ENCODE measurements at places on chromosomes 16 and 17.

DNA sequence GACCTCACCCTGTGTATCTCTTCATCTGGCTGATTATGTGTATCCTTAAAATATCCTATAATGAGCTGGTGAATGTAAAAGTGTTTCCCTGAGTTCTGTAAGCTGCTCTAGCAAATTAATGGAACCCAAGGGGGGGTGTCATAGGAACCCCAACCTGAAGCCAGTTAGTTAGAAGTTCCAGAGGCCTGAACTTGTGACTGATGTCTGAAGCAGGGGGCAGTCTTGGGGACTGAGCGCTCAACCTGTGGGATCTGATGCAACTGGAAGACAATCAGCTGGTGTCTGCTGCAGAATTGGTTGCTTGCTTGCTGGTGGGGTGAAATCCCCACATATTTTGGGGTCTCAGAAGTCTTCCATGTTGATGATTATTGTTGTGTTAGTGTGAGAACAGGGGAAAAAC, 75.7 kb upstream of the NKD1 start:
- no peak for DNase-seq

DNA sequence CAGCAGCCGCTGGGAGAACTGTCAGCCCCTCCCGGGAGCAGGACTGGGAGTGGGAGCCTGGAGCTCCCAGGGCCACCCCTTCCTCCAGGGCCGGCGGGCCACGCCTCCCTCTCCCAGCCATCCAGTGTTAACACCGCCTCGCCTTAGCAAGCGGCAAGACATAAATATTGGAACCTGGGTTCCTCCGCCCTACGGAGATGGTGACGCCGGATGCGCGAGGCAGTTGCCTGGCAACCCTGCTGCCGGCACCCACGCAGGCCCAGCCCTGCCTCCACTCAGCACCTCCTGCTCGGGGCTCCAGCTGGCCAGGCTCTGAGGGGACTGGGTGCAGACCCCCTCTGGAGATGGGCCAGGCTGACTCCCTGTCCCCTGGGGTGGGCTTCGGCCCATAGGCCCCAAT, 27.4 kb upstream of the CACNA1H start:
- no peak for DNase-seq

- no peak for DNase-seq
These were observed 238.0 kb upstream of the TBX2 start for GRCh38 chr17:61161615-61162134.

DNA sequence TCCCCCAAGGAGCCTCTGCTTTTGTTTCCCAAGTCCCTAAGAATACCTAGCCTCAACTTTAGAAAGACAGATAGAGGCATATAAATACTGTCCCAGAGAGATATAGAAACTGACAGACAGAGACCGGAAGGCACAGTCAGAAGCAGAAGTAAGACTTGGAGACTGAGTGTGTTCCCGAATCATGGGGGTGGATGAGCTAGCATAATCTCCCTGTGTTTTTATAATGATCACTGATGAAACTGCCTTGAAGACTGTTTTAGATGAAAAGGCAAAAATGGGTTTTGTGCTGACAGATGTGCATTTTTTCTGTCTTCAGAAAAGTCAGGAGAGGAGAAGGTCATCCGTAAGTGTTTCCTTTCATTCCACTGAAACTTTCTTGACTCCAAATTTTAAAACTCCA, 8.3 kb upstream of the PSMD3 start:
- no peak for DNase-seq

GRCh38 chr16:1674751-1675664, 3.1 kb upstream of the JPT2 start:
- no peak for DNase-seq

GRCh38 chr16:56212144-56212543, 20.9 kb downstream of the GNAO1 start:
- DNase-seq: no peak

- DNase-seq: no peak
These were observed 833.2 kb upstream of the RBFOX1 start for GRCh38 chr16:6499413-6499812.

DNA sequence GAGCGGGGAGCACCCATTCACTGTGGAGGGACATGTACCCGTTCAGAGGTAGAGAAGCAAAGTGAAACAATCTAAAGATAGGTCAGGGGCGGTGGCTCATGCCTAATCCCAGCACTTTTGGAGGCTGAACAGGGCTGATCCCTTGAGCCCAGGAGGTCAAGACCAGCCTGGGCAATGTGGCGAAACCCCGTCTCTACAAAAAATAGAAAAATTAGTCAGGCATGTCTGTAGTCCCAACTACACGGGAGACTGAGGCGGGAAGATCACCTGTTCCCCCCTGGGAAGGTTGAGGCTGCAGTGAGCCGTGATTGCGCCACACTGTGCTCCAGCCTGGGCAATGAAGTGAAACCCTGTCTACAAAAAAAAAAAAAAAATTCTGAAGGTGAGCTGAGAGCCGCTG, 21.7 kb downstream of the MYL4 start:
- no peak for DNase-seq

DNA sequence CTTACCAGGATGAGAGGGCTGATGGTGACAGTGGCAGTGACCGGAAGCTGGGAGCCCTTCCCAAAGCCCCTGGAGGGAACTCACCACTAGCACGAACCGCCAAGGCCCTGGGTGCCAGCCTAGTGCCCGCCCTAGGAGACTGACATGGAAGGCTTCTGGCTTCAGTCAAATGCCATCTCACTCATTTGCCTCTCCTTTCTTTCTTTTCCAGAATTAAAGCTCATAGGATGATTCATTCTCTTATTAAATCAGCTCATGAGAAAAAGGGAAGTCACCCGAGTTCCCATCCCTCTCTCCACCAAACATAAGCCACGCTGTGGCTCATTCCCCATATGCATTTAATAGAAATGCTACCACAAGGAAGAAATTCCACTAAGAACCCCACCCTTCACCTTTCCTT, 12.1 kb downstream of the CUEDC1 start:
- DNase-seq: no peak

DNA sequence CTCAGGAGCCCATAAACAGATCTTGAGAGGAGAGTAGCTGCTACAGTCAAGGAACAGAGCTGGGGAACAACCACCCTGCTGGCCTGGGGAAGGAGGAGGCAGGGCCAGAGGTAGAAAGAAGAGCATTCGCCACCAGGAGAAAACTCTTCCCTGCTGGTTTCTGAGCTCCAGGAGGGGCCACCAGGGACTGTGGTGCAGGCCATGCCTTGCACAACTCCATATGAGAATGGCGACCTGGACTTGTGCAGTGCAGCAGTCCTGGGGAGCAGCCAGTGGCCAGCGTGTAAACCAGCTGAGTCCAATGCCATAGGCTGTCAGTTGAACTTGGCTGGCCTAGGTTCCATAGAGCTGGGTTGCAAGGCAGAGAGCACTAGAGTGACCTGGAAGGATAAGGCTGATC, 11.6 kb downstream of the SLC13A2 start:
- no peak for DNase-seq

Data from fibroblast of skin of left quadriceps (primary cell).